ENCODE measurements at places on chromosomes 2 and 18.

DNA sequence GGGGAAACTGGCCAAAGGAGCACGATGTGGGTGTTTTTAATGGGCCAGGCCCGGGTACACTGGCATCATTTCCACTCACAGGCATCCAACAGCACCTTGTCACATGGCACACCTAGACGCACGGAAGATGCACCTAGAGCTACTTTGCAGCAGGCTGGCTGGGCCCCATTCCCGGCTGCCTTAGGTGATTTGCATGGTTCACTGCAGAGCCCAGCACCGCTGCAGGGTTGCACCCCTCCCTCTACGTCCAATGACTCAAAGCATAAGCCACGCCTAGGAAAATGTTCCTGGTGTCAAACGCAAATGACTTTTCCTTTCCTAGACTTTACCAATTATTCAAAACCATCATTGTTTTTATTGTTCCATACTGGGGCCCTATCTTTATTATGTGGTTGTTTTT, 222.9 kb downstream of the EIPR1 start:
- no peak for DNase-seq

GRCh38 chr2:76050196-76050595, 339.5 kb upstream of the GCFC2 start:
- DNase-seq = no peak

GRCh38 chr18:72672364-72673184, 128.4 kb upstream of the CBLN2 start:
- DNase-seq = peak; percentile 4

- no peak for DNase-seq
Observed at GRCh38 chr2:84723831-84724230, 157.1 kb downstream of the TRABD2A start.

- DNase-seq = no peak
Observed at GRCh38 chr2:173571021-173571821, 216.5 kb downstream of the CDCA7 start.

- peak; percentile 37 for DNase-seq
Observed at GRCh38 chr2:232444409-232445148, 11.4 kb upstream of the ALPI start.

- DNase-seq = no peak
Observed at GRCh38 chr2:88195246-88195645, 25.1 kb downstream of the THNSL2 start.

- DNase-seq = no peak
Observed at GRCh38 chr2:43524177-43524965, 71.5 kb downstream of the THADA start.

GRCh38 chr2:176140513-176141317, 10.6 kb upstream of the HOXD4 start:
- no peak for DNase-seq

DNA sequence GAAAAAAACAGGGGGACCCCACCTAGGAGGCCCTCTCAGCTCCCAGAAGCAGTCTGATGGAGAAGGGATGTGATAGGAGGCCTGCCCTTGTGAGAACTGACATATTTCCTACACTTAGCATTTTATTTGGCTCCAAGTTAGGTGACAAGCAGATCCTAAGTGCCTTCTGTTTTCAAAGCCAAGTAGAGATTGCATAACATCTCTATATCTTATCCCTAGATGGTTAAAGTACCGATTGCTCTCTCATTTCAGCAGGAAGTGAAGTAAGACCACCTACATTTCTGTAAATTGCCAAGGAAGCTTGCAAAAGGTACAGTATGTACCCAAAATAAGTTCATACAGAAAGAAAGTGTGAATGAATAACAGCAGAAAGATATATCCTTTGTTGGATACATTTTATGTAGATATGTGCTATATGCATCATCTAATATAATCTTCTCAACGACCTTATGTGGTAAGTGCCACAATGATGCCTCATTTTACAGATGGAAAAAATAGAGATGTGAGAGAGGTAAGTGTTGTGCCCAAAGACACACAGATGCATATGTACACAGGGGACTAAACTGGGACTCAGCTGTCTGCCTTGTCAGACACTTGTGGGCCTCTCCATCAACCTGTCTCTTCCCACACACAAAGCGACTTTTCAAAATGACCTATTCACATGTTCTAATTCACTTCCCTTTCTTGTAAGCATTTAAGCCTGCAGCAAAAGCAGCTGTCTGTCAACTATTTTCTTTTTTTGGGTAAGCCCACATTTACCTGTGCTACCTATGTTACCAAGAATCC, 38.9 kb downstream of the DHRS9 start:
- DNase-seq = no peak

- DNase-seq = no peak
Observed at GRCh38 chr2:1900732-1901131, 156.4 kb upstream of the PXDN start.

GRCh38 chr2:149652526-149652925, 65.0 kb upstream of the MMADHC start:
- no peak for DNase-seq

DNA sequence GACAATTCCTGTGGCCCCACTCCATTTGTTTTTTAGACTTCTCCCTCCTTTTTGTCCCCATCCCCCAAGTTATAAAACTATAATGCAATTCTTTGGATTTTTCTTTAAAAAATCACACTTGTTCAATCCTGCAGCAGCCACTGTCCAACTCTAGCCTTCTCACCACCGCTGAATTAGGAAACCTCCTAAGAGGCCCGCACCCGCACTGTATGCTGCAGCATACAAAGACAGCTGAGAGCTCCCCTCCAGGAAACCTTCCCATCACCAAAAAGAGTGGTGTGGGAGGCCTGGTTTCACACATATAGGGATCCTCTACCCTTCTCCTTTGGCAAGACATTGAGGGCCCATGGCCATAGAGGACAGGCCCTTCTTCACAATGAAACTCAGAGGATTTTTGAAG, 2.9 kb downstream of the PCGF1 start:
- DNase-seq = no peak

DNA sequence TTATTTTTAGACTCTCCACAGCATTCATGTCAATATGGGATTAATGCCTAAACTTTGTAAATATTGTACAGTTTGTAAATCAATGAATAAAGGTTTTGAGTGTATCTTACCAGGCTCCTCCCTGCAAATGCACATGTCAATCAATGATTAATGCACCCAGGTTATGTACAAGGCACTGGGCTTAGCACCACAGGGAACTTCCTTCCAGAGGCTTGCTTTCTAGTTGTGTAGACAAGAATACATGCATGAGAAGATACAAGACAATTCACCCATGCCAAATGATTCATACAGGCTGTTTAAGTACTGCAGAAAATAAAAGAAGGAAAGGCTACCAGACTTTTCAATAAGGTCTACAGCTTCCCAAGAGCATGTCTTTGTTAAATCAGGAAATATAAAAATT, 114.1 kb downstream of the MMADHC start:
- DNase-seq = no peak

- no peak for DNase-seq
Observed at GRCh38 chr2:172103471-172104272, 972 bp upstream of the DLX2 start.

DNA sequence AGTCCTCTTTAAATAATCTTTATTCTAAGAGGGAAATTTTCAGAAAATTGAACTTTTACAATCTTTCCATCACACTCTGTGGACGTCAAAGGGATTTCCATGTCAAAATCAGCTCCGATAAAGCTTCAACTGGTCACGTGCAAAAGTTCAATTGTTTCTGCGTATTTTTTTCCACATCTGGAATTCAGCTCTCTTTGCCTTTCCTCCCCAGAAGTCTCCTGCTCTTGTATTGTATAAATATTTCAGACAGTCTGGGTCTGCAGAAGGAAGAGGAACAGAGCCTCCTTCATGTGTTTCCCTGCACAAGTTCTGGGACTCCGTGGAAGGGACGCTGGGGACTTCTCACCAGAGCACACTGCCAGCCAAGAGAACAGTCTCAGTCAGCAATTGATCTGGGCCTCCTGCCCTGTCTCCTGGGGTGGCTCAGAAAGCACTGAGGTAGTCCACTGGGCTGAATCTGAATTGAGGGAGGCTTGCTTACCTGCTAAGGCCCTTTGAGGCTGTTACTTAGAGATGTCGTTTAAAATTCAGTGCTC, 251.5 kb downstream of the TFCP2L1 start:
- no peak for DNase-seq

DNA sequence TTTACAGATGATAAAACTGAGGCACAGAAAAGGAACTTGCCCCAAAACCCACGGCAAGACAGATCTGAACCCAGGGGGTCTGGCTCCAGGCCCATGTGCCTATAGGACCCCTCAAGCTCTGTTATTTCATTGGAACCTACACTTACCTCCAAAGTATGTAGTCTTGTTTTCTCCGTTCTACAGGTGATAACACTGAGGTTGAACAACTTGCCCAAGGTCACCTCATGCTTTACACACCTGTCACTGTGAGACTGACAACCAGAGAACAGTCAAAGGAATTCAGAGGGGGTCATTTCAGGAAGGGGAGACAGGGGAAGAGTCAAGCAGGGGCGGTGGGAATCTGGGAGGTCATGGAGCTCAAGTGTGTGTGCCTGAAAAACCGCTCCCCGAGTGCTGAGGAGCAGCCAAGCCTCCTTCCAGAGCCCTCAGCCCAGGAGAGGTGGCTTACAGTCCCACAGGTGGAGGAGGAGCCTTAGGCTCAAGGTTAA, 47.7 kb downstream of the SERTAD2 start:
- no peak for DNase-seq

DNA sequence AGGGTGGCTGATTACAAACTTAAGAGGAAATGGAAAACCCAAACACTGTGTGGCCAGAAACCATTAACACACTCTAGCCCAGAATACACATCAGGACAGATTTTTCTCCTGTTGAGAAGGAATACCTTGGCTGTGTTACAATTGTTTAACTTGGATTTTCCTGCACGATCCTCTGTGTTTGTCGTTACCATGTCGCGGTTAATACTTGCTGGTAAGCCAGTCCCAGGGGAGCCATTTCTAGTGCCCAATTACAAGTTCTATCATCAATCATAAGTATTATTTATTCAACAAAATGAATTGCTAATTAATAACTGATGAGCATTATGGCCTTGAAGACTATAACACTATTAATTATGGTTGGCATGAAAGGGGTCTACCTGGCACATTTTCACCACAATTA, 146.8 kb downstream of the LNPK start:
- no peak for DNase-seq

- DNase-seq = no peak
Observed at GRCh38 chr18:41992066-41992465, 37.0 kb downstream of the PIK3C3 start.

DNA sequence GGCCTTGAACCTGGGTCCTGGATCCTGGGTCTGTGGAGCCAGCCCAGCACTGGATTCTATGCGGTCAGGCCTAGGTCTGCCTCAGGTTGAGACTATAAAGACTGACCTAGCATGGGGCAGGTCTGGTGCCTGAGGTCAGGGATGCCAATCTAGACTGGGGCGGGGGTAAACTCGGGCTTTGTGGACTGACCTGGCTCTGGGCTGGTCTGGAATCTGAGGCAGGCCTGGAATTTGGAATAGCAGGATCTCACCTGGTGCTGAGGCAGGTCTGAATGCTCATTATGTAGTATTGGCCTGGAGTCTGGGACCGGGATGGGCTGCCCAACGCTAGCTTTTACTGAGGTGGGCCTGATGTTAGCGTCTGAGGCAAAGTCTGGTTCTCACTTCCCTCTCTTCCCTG, 256.0 kb downstream of the KIAA1328 start:
- DNase-seq = no peak

- DNase-seq = no peak
Observed at GRCh38 chr2:70501215-70501614, 52.4 kb downstream of the TGFA start.

- no peak for DNase-seq
Observed at GRCh38 chr2:64839844-64840243, 149.4 kb upstream of the SLC1A4 start.

GRCh38 chr2:128644718-128645256, 326.1 kb upstream of the HS6ST1 start:
- DNase-seq = no peak

DNA sequence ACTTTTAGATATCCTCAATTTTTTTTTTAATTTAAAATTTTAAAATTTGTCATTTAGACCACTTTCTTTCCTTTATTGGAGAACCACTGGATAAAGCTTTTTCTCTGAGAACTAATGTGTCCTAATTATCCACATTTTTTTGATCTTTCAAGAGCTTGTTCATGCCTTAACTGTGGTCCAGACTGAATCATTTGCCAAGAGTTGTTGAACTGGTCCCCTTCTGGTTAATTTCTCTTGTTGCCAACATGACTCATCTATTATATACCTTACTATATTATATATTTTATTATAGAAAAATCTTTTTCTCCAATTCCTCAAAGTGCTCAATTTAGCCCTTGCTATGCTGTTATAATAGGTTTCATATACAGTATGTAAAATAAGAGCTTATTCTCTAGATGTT, 53.1 kb upstream of the TMEM87B start:
- no peak for DNase-seq

DNA sequence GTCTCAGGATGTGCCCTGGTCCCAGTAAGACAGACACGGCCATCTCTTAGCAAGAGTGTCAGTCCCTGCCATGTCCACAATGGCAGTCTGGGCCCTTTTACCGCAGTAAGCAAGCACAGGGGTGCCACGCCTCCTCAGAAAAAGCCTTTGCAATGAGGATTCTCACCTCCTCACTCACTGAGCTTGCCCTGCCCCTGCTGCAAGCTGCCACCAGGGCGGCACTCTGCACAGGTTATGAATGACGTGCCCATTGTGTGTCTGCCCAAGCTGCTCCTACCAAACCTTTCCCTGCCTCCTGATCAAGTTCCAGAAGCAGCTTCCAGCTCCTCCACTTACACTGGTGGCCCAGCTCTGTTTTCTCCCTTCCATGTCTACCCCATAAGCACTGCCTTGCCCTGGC, 23.3 kb downstream of the ERCC3 start:
- DNase-seq = no peak

Measured in HFF-Myc (cell line).